ENCODE measurements at places on chromosomes 12 and 14.
A peak's percentile ranks its signal among the peaks of the same experiment; 100 is the strongest.

DNA sequence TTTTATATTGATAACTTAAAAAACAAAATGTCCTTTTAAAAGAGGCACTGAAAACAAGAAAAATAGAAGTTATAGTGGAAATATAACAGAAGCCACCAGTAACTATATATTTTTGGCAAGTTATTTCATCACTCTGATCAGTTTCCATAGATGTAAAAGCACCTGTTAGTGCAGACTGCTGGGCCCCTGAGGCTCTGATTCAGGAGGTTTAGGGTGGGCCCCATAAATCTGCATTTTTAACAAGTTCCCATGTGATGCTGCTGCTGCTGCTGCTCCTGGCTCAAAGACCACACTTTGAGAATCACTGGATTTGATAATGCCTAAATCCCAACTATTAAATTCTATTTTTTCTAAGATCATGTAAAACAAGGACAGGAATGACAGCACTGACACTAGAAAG, 251.1 kb downstream of the MED13L start:
- DNase-seq: no peak

GRCh38 chr12:70555081-70555480, 82.1 kb downstream of the PTPRB start:
- DNase-seq: no peak

DNA sequence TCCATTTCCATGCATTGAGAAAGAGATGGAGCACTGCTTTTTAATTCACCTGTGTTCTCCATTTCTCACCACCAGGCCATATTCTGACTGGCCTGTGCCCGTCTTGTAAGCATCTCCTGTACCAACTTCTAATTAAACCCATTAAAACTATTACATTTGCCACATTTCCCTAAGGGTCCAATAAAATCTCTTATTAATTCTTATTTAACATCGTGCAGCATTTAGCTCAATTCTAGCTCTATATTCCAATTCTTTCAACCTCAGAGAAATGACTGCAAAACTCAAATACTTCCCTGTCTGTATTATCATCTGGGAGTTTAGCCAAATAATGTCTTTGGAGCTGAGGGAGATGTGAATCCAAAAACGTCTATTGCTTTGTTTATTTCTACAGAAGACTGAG, 495.4 kb upstream of the TMEM132C start:
- no peak for DNase-seq

DNA sequence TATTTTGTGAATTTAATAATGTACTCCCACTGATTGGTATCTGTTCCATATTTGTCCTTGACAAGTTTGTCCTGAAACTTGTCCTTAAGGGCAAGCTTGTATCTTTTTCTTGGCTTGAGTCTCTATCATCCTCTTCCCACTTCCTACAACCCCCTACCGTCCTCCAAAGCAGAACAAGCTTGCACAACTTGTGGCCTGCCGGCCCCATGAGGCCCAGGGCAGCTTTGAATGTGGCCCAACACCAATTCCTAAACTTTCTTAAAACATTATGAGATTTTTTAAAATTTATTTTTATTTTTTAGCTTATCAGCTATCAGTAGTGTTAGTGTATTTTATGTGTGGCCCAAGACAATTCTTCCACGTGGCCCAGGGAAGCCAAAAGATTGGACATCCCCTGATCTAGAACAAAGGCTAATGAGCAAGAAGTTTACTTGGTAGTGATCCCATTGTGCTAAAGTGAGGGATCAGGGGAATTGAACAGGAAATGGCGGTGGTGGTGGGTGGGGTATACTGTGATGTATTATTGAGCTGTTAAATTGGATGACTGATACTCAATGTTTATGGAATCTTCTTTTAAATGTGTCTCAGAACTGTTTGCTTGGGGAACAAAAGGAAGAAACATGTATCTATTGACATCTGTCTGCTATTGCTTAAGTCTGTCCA, 37.8 kb downstream of the TMX1 start:
- DNase-seq: no peak

GRCh38 chr12:116236148-116236731, 41.3 kb downstream of the MED13L start:
- DNase-seq: peak; percentile 54

DNA sequence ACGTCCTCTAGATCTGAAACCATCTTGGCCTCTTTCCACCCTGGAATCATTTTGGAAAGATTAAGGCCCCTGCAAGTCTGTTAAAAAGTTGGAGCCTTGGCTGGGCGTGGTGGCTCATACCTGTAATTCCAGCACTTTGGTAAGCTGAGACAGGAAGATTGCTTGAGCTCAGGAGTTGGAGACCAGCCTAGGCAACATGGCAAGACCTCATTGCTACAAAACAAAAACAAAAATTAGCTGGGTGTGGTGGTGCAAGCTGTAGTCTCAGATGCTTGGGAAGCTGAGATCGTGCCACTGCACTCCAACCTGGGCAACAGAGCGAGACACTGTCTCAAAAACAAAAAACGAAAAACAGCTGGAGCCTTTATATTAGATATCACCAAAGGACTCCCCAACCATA, 10.9 kb upstream of the ABCD4 start:
- no peak for DNase-seq

- no peak for DNase-seq
These were observed 43.2 kb upstream of the FBRSL1 start for GRCh38 chr12:132446633-132447326.

GRCh38 chr14:61462566-61463193, 141.3 kb downstream of the PRKCH start:
- DNase-seq: peak; percentile 83

DNA sequence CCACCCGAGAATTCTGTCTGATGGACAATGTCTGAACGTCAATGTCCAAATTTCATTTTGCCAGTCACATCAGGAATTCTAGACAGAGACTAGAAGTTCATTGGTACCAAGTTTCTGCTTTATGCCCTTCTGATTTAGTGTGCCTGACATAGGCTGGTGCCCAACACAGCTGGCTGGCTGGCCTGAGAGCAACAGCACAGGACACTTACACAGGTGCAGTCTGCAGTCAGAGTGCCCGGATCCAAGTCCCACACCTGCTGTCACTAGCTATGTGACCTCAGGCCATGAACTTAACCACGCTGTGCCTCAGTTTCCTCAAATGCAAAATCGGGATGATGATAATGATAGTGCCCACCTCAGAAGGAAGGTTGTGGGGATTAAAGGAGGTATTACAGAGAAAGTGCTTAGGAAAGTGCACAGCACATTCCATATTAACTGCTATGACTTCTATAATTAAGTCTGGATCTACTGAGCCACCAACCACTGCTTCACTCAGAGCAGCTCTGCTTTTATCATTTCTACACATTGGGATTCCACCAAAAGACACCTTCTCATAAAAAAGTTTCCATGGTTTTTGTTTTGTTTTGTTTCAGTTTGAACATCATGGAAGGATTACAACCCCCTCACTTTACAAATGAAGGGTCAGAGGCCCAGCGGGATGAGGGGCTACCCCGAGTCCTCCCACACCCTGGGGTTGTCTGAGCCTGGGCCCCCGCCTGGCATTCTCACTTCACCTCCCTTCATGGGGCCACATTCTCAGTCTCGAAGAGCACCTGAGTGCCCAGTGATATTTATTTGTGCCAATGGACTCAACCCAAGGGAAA, 168.8 kb upstream of the BCL2L14 start:
- no peak for DNase-seq

DNA sequence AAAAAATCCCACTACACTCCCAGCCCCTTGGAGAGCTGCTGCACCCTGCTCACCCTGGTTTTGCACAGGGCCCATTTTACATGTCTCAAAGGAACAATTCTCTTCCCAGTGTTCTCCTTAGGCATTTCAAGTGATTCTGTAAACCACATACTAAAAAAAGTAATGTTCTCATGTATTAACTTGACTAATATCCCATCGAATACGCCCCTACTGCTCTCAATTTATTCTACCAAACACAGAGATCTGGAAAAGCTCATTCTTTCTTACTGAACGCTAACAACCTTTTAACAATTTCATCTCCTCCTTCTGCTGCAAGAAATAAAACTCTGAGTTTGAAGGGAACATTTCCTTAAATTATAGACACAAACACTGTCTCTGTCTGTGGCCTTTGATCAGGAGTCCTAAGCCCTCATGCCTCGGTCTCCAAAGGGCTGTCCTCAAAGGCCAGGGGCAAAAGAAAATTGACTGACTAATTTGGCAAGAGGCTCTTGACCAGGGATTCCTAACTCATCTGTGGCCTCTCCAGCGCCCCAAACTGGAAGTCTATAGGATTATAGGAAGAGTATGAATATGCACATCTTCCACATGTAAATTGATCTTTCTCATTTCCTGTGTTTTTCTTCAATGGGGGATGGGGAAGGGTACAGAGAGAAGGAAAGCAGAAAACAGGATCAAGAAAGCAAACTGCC, 17.1 kb upstream of the TSPAN11 start:
- no peak for DNase-seq

GRCh38 chr14:63478437-63478852, 64.7 kb downstream of the PPP2R5E start:
- DNase-seq: no peak

DNA sequence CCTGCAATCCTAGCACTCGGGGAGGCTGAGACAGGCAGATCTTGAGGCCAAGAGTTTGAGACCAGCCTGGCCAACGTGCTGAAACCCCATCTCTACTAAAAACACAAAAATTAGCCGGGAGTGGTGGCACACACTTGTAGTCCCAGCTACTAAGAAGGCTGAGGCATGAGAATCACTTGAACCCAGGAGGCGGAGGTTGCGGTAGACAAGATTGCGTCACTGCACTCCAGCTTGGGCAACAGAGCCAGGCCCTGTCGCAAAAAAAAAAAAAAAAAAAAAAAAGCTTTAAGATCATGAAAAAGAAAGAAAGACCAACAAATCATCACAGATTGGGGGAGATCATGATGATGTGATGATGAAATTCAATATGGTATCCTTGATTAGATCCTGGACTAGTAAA, 30.6 kb downstream of the WDR89 start:
- no peak for DNase-seq

GRCh38 chr12:2813214-2814185, 1.0 kb downstream of the ITFG2 start:
- peak; percentile 69 for DNase-seq

GRCh38 chr14:50212726-50213125, 18.7 kb downstream of the SOS2 start:
- DNase-seq: no peak

GRCh38 chr12:126425264-126425663, 1360.0 kb downstream of the AACS start:
- DNase-seq: no peak

- DNase-seq: no peak
These were observed 23.0 kb downstream of the RASSF3 start for GRCh38 chr12:64633011-64633939.

- DNase-seq: no peak
These were observed 1.0 kb upstream of the SERPINA3 start for GRCh38 chr14:94611179-94611578.

- peak; percentile 70 for DNase-seq
These were observed 108.5 kb downstream of the ARF6 start for GRCh38 chr14:50001151-50001998.

- DNase-seq: no peak
These were observed 449.2 kb downstream of the ZFP36L1 start for GRCh38 chr14:68343534-68344118.

DNA sequence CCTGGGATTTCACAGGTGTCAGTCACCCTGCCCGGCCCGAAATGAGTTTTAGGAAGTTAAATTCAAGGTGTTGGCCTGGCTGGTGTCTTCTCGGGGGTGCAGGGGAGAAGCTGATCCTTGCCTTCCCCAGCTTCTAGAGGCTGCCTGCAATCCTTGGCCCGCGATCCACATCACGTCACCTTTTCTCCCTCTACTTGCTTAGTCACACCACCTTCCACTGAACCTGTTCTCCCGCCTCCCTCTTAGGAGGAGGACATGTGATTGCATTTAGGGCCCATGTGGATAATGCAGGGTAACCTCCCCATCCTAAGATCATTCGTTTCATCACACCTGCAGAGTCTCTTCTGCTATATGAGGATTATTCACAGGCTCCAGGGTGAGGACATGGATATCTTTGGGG, 25.4 kb upstream of the ATXN2 start:
- no peak for DNase-seq

GRCh38 chr12:20528208-20528607, 159.9 kb downstream of the PDE3A start:
- DNase-seq: no peak

GRCh38 chr12:122062832-122063693, 15.5 kb upstream of the MLXIP start:
- peak; percentile 66 for DNase-seq

DNA sequence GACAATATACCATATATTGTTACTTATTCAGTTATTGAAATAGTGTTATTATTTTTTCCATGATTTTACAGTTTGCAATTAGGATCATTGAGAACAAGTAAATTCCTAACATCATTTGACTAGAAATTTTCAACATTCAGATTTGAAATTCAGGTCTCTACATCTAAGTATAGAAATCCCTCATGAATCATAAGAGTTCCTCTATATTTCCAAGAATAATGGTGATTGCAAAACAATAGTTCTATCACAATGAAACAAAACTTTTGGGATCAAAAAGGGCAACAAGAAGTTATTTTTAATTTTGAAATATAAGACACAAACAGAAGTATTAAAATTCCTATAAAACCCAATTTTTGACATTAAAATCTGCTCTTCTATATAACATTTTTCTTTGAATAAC, 10.8 kb downstream of the CLEC1A start:
- no peak for DNase-seq

DNA sequence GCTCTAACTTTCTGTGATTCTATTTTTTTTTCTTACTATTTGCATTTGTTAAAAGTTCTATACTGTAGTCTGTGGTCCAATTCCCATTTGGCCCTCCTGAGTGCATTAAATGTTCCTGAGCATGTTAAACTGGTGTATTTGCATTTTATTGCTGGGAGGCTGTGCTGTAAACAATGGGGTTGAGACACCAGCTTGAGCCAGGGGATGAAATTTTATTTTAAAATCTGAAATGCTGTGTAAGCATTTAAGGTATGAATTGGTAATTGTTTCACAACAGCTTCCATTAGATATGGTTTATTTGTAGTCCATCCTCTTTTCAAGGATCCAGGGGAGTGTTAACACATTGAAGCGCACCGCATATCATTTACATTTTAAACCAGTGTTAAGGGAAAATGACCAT, 89.9 kb upstream of the RFX4 start:
- no peak for DNase-seq

- no peak for DNase-seq
These were observed 8.5 kb upstream of the SERPINA12 start for GRCh38 chr14:94517641-94518257.

GRCh38 chr14:81303258-81303935, 82.6 kb upstream of the GTF2A1 start:
- DNase-seq: no peak

GRCh38 chr14:68894123-68894522, 85.0 kb downstream of the ACTN1 start:
- DNase-seq: peak; percentile 31

DNA sequence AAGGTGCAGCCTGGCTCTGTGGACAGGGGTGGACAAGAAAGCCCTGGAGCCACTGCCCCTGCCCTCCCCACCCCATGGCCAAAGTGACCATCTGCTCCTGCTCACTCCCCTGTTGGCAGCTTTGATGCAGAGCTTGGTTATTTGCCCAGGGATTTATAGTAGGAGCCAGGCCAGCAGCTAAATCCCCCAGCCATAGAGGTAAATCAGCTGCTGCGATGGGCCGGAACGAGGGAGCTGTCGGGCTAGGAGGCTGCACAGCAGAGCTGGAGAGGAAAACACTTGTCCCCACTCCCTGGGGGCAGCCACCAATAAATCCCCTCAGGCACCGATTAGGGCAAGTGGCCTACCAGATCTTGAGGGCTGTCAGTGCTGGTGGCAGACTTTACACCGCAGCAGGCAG, 26.0 kb downstream of the SMUG1 start:
- no peak for DNase-seq

GRCh38 chr14:56081139-56081538, 37.1 kb upstream of the PELI2 start:
- DNase-seq: peak; percentile 11

GRCh38 chr12:82146740-82147139, 211.4 kb downstream of the CCDC59 start:
- no peak for DNase-seq

GRCh38 chr12:57610554-57611107, 604 bp upstream of the ARHGEF25 start:
- no peak for DNase-seq

All from IMR-90 (cell line).